Omental fat pad (tissue), 4 donors: ENCODE measurements at places on chromosomes 11 and 22.

- no peak for DNase-seq
Measured at GRCh38 chr11:90220391-90220790, 2.5 kb downstream of the CHORDC1 start.

- DNase-seq = no peak
Measured at GRCh38 chr11:30811226-30811755, 225.1 kb upstream of the MPPED2 start.

GRCh38 chr22:50169774-50170341, 673 bp upstream of the PANX2 start:
- DNase-seq = no peak

DNA sequence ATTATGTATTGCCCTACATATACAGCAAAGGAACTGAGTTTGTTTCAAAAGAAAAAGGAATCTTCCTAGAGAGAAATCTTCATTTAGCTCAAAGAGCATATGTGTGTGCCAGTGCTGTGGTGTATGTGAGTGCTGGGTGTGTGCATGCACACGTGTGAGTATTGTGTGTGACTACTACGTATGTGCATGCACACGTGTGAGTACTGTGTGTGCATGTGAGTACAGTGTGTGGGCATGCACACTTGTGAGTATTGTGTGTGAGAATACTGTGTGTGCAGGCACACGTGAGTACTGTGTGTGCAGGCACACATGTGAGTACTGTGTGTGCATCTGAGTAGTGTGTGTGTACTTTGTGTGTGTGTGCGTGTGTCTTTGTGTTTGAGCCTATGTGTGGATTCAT, 651.0 kb upstream of the B3GAT1 start:
- DNase-seq = no peak

- no peak for DNase-seq
Measured at GRCh38 chr22:18970176-18970947, 34.3 kb upstream of the PRODH start.

GRCh38 chr11:95904009-95904650, 19.8 kb downstream of the MTMR2 start:
- DNase-seq = no peak

- DNase-seq = no peak
Measured at GRCh38 chr11:1548221-1549070, 23.6 kb downstream of the DUSP8 start.

GRCh38 chr22:27573280-27574001, 228.1 kb downstream of the MN1 start:
- no peak for DNase-seq

GRCh38 chr22:36194385-36194784, 7.2 kb downstream of the APOL4 start:
- no peak for DNase-seq

GRCh38 chr11:11667056-11667455, 45.3 kb upstream of the GALNT18 start:
- DNase-seq = no peak

DNA sequence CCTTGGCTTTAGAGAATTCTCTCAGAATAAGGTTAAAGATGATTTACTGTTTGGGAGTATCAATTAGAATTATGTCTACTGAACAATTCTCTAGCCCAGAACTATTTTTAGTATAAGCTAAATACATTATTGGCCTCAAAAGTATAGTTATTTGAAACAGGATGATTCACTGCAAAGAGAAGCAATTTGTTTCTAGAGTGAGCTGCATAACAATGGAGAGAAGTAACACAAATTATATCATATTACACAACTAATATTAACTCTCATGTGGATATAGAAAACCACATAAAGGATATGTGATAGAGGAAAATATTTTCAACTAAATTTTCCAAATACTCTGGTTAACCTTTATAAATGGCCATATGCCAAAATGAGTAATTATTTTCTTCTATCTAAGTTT, 24.9 kb downstream of the PGM2L1 start:
- no peak for DNase-seq

DNA sequence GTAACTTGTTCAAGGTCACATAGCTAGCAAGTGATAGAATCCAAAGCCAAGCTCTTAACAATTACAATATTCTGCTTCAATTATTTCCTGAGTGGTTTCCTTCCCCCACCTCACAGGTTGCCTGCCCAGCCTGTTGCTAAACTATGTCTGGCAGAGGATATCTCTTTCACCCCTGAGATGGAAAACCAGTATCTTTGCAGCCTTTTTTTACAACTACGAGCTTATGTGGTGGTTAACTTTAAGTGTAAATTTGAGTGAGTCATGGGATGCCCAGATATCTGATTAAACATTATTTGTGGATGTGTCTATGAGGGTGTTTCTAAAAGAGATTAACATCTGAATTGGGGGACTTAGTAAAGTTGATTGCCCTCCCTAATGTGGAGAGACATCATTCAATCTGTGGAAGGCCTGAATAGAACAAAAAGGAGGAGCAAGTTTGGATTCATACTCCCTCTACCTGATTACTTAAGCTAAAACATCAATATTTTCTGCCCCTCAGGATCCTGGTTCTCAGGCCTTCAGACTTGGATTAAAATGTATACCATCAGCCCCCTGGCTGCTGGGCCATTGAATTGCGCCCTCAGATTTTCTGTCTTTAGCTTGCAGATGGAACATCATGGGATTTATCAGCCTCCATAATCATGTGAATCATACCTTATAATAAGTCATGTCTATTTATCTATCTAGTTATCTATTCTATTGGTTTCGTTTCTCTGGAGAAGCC, 911.9 kb downstream of the METTL15 start:
- no peak for DNase-seq

DNA sequence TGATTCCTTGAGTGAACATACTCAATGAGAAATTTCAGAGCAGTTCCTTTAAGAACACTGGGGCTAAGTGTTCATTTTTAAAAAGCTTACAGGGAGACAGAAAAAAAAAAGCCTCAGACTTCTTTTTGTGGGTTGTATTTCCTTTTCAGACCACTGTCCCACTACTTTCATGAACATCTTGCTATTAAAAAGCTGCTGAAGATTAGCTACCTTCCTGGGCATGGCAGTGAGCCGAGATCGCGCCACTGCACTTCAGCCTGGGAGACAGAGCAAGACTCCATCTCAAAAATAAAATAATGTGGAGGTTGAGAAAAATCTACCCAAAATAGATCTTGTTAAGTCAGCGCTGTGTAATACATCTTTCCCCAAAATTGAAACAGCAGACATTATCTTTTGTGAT, 10.8 kb downstream of the TRAF6 start:
- DNase-seq = no peak

DNA sequence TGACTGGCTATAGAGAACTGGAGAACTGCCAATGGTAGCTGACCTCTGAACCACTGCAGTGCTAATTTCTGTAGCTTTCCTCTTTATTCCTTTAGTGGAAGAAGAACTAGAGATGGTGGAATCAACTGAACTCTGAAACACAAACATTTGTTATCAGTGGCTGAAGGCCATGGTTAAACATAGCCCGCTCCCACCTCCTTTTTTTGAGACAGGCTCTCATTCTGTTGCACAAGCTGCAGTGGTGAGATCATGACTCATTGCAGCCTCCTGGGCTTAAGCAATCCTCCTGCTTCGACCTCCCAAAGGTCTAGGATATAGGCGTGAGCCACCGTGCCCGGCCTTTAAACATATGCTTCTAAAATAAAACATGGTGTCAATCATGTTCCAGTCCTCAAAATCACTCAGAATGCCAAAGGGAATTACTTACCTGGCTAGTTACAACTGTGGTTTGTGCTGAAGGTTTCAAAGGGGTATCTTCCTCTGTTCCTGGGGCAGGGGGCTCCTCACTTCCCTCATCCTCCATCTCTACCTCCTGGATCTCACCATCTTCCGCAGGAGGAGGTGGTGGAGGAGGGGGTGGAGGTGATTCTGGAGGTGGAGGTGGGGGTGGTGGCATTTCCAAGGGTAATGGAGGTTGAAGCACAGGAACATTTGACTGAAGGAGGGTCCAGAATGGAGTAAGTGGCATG, 9.0 kb upstream of the AGBL2 start:
- no peak for DNase-seq

DNA sequence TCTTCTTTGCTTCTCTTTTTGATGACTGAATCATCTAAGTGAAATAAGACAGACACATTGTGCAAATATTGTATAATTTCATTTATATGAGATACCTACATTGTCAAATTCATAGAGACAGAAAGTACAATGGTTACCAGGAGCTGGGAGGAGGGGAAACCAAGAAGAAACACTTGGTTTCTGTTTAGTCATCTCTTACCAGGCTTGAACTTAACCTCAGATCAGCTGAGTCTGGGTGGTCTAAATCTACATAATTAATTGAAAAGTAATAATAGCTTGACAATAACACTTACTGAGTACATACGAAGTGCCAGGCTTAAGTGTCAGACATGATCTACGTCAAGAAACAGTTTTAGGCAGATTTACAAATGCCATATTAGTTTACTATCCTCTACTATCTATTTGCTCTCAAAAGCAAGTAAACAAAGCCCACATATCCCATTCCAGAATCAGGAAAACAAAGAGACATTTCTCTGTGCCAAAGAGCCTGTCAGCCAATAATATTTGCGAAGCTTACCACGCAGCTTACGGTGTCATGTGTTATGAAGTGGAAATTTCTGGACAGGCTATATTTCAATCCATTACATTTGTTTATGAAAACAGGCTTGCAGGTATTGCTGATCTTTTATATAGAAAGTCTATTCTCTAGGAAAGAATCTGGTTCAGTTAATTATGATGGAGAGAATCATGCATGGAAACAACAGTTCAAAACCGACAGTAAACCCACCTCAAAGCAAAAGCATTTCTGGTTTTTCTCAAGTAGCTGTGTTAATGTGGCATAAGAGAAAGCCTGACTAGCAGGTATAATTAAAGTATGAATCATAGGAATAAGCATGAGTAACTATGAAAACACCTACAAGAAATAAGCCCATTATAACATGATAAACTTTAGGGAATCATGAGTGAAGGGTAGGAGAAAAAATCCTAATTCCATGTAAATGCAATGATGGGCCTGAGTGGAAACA, 2.7 kb upstream of the ARHGAP42 start:
- no peak for DNase-seq

GRCh38 chr11:115459563-115459962, 44.7 kb downstream of the CADM1 start:
- no peak for DNase-seq

DNA sequence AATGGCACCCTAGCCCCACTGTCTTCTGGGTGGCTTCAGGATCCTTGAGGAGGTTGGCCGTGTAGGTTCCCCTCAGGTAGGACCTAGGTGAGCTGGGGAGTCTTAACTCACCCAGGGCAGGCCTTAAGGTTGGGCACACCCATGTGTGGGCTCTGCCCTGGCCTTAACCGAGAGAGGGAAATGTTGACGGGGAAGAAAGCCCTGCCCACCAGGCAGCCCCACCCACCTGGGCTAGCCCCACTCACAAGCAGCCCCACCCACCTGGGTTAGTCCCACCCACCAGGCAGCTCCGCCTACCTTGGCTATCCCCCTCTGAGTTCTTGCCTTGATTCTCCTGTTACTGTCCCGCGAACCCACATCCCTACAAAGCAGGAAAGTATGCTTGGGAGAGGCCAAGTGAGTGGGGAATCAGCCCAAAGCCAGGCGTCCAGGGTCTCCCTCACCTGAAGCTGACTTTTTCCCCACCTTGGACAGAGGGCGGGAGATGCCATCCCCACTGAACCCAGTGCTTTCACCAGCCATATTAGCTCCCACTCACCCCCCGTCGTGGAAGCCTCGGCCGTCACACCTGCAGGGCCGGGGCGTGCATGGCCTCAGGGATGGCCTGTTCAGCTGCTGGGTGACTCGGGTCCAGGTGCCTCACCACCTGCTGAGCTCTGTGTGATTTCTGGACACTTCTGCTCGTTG, at the start of gene MYEOV:
TSS of gene MYEOV (plus strand) at position 337 of the 687 bp plus-strand sequence. CDS start 1,200 bp downstream, outside the sequence.
- DNase-seq = no peak

GRCh38 chr11:68962527-68963250, 18.1 kb downstream of the MRGPRD start:
- DNase-seq = no peak

DNA sequence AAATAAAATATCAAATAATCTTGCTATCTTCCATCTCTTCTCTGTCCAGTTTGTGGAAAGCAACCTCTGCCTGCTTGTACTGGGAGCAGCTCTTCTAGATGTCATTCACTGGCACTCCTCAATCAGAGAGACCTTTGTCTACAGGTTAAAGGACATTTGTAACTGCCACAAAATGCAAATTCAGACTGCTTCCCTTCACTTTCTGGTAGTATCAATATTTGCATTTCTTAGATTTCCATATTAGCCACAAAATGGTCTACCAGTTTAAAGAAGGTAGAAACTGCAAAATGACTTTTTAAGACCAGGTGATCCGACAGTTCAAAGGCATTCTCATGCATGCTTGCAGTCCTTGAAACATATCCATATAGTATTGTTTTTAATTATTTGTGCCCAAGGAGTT, 51.7 kb upstream of the RCN1 start:
- no peak for DNase-seq

DNA sequence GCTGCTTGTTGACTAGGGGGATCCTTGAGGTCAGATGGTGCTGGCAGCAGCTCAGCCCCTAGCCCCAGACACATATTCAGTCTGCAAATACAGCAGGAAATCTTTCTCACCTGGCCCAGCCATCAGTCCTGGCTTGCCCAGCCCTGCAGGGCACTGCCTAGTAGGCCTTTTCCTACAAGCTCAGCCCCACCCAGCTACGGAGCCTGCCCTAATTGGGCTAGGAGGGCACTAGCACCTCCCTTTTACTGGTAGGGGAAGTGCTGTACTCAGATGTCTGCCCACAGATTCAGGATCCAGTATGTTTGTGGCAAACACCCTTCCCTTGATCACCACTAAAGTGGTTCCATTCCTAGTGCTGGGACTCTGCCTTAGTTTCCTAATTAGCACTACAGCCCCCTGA, 257.1 kb upstream of the CADM1 start:
- DNase-seq = no peak

- no peak for DNase-seq
Measured at GRCh38 chr11:123230346-123230745, 35.3 kb upstream of the CLMP start.

DNA sequence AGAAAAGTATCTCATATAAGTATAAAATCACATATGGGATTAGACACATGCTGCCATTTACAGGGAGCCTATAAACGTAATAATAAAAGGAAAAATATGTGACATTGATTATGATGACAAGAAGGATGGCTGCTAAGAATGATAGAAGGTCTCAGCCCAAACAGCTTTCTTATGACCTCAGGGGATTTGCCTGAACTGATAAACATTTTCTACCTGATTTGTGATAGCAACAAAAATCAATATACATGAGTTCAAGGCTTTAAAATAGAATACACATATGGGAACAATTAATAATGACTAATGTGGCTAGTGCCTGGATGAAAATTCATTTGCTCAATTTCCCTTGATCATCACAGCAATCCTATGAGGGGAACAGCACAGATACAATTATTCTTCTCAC, 636.8 kb upstream of the CCDC90B start:
- DNase-seq = no peak
